ENCODE measurements at places on chromosomes 2 and 18.

GRCh38 chr2:234491897-234492296 is 5.0 kb downstream of the ARL4C start:
- no peak for DNase-seq

DNA sequence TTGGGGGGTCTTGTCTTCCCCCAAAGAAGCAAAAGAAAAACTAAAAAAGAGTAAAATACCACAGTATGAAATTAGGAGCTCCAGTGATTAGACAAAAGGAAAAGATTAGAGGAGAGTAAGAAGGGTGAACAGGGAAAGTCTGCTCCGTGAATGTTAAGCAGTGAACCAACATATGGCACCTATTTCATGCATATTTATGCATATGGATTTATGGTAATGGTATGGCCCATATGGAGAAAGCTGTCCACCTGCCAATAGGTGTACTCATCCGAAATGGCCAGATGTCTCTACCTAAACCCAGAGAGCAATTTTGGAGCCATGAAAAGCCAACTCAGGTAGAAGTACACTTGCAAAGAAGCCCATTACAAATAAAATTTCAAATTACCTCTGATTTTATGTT is 404.0 kb upstream of the RAB6C start:
- DNase-seq, result no peak

DNA sequence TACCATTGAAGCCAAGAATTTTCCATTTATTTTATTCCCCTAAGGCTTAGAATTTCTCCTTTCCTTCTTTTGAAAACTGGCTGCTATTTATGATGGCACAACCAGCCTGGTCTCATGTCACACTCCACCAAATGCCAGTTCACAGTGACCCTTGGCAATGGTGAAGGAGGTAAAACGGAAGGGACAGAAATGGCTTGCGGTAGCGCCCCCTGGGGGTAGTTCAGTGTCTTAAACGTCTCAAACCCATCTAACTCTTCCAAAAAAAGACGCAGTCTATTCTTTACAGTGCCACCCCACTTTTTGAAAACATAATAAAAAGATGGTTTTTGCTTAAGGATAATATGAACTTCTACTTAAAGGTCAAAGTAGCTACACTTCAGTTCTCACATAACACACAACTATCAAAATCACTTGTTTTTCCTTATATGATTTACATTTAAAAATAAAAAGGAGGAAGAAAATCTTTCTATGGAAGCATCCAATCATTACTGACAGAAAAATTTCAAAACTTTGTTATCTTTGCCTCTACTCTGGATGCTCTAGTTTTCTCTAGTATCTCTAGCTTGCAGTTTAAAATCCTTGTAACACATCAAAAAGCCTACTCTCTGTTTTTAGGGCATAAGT is 28.0 kb downstream of the PNO1 start:
- no peak for DNase-seq

DNA sequence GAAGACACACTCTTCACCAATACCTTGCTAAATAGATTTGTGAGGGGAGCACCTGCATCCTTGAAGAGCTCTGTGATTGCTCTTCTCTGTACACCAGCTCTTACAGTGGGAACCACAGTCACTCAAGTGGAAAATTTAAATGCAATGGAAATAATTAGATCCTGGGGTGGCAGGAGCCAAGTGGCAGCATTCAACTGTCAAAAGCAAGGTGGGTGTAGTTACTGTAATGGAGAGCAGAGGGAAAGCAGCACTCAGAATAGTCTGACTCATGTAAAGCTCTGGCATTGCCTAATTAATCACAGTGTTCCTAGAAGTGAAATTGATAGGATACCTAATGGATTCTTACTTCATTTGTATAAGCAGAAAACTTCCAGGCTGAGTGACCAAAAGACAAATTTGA is 245.8 kb downstream of the KCNE4 start:
- DNase-seq, result no peak

GRCh38 chr2:186484062-186484735 is 1.9 kb upstream of the ZC3H15 start:
- DNase-seq, result no peak

- DNase-seq, result no peak
Measured at GRCh38 chr2:136935119-136935518, 169.8 kb downstream of the THSD7B start.

DNA sequence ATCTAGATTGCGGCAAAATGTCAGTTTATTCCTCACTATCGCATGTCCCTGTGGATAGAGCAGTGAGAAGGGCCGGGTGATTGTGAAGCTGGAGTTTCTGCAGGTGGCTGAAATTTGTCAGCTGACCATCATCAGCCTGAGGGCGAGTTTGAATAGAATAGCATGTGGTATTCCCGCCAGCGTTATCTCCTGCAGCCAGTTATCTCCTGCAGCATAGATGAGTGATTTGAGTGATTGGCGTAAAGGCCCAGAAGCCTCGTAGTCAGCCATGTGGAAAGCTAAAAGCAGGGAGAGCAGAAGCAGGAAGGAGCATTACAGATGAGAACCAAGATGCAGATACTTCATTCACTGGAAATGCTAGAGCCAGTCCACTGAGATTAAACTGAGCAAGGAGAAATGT is 65.5 kb downstream of the CABLES1 start:
- DNase-seq, result no peak

DNA sequence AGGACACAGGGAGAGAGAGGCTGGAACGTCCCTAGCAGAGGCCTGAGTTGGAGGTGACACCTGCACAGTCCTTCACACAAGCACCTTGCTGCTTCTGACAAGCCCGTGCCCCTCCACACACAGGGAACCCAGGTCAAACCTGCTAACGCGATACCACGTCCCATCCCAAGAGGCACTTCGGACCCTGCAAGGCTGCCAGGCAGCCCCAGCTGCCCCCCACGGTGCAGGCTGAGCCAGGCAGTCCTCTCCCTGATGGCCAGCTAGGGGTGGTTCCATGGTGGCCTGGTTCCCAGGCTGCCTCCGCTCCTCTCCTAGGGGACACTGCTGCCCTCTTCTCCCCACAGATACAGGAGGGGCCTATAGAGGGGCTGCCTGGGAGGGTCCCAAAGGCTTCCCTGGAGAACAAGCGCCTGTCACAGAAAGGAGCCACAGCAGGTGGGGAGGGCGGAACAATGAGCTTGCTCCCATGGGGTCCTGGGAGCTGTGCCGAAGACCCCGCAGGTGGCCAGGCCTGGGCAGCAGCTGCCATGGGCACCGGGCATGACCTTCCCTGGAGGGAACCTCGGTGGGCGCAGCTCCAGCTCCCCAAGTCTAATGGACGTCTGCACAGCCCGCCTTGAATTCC is 434.2 kb upstream of the MYT1L start:
- DNase-seq, result no peak

DNA sequence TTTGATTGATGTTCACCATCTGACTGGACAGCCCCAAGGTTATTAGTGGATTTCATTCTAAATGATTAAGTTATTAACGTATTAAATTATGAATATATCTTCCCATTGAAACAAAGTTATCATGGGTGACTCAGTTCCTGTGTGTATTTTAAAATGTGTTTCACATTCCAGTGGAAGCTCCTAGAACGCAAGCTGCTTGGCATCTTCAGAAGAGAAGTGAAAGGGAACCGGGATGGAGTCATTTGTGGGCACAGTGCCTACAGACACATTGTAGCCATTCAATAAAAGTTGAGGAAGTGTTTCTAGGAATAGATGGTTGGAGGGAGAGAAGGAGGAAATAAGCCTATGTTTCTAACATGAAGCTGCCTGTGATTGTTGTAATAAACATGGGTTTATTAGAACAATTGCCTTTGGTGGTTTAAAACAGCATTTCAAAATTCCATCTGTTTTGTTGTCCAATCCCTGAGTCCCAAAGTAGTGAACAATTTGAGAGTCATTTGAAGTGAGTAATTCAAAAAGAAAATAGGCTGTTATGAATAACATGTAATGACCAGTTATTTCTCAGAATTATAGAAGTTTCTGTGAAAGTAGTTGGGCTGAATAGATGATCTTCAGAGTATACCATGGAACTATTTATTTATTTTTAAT is 143.5 kb downstream of the PKP4 start:
- DNase-seq, result peak; percentile 9

DNA sequence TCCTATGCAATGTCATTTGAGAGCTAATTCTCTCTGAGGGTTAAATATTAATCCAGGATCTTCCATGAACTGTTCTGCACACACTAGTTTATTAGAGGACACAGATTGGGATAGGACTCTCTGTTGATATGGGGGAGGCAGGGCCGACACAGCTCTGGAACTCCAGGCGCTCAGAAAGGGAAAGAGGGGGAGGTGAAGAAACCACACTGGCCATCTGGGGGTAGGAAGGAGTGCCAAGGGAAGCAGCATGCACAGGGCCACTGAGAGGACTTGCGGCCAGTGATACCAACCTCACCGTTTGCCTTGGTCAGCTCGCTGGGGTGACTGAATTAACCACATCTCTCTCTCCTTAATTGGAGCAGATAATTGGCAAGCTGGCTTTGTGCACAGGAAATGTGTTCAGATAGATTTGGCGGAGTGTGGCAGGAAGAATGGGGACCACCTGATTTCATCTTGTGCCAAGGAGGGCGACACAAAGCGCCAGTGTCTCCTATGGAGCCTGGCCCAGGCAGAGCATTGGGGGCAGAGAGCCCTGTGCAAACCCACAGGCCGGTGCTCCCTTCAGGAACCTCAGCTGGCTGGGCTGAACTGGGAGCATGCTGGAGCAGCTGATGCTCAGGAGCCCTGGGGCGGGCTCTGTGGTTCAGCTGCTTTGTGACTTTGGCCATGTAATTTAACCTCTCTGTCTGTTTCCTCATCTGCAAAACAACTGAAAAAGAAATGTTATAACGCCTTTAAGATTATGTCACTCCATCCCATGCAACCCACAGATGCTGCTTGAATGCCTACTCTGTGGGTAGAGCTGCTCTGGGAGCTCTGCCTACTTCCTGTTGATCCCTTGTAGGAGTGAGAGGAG is 114.7 kb upstream of the STON1 start:
- DNase-seq, result peak; percentile 83

- DNase-seq, result no peak
Measured at GRCh38 chr2:223197046-223197445, 145.1 kb downstream of the KCNE4 start.

DNA sequence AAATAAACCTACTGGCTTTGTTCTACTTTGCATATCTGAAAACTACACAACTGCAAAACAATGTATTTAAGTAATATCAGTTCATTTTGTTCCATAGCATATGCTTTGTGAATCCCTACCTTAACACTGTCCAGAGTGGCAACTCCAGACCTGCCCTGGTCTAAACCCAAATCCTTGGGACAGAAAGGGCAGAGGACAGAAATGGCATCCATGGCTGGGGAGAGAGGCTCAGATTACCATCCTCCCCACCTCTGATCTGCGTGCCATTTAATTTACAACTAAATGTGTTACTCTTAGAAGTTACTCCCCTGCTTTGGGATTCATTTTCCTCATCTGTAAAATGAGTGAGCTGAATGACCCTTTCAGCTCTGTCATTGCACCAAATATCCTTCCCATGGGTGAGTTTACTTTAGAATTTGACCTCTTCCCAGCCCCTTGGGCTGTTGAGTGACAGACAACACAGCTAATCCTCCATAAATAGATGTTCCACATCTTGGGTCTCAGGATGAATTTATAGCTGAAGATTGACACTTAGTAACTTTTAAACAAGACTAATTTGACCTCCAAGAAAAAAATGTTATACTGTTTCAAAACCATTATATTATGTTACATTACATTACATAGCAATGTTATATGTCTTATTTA is 20.1 kb upstream of the NEB start:
- DNase-seq, result no peak

GRCh38 chr2:69062307-69062962 is 49.5 kb downstream of the ANTXR1 start:
- no peak for DNase-seq

GRCh38 chr2:12066116-12066515 is 319.7 kb downstream of the LPIN1 start:
- no peak for DNase-seq

DNA sequence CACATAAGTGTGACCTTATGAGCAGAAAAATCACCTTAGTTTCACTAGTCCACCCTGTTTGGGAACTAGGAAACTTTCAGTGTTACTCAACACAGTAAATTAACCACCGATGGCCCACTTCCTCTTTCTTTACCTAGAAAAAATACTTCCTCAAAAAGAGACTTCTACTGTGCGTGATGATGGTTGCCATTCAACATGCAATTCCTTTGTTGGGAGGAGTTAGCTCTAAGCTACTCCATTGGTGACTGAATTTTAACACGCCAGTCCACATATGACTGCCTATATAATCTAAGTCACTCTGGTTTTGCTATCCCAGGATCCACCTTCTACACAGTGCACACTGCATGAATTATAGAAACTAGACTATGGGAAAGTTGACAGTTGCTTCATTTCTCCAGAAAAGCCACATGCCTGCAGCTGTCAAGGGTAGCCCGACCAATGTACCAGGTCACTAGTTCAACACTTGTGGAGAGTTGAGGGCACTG is 47.8 kb upstream of the REG3G start:
- DNase-seq, result no peak

- no peak for DNase-seq
Measured at GRCh38 chr2:48322251-48322650, 207.7 kb upstream of the STON1 start.

GRCh38 chr2:54652540-54652939 is 70.9 kb upstream of the EML6 start:
- DNase-seq, result no peak

DNA sequence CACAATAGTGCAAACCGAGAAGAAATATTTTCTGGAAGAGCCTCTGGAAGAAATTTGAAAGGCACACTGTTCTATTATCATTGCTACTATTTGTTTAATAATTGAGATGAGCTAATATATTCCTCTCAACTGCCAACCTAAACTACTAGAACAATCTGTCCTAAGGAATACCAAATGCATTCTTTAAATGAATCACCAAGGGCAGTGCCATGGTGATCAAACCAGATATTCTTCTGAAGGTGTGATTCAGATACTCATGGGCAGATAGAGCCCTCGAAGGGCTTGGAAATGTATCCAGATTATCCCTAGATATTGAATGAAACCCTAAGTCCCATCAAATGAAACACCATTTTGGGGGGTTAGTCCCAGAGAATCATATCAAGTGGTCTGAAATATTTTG is 76.6 kb downstream of the FIGN start:
- no peak for DNase-seq

GRCh38 chr18:35059280-35059927 is 18.2 kb downstream of the MAPRE2 start:
- no peak for DNase-seq

DNA sequence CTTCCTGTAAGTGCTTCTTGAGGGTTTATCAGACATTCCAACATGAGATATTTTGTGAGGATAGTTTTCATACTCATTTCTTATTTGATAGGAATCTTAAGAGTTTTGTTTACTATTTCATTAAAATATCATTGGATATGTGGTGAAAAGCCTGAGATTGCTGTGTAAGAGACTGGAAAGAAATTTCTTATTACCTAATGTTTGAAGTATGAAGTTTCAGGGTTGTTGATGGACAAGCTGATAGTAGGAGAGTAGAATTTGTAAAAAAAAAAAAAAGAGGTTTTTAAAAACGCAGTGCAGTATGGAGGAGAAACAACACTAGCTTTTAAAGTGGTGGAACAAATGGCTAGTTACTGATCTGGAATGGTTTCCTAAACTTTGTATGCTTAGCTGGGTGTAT is 7.7 kb downstream of the EPB41L5 start:
- DNase-seq, result no peak
